CD4-positive, alpha-beta memory T cell (primary cell): ENCODE measurements at places on chromosomes 4 and X. TPM values are rescaled to one million over a fixed set of nuclear protein-coding genes. Genes with fewer than 3 reads are reported as not detected.

The MAGEA12 gene
- not detected for total RNA-seq

The RTL9 gene
- total RNA-seq, result not detected

The AKAP4 gene
- total RNA-seq, result not detected

The SCML2 gene
- total RNA-seq, result 1.2 TPM

The SLC10A4 gene
- 0.17 TPM for total RNA-seq

DNA sequence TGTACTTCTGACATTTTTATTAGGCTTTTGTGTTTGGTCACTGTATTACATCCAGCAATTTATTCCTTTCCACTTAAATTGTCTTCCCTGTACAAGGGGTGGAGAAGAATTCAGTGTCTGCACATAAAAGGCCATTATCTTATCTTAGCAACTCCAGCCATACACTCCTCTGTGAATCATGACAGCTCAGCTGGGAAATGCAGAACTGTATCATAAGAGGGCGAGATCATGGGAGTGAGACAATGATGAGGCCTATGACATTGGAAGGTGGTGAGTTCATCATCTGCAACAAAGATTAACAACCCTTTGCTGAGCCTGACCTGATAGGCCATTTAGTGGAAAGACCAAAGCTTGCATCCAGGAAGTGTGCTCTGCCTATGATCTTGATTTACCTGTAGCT is 33.3 kb downstream of the SLIT2 start:
- H3K36me3 ChIP-seq, result no peaks in the 10 kb centered on the region
- H3K4me3 ChIP-seq, result no peak overlapping the region
- no peaks in the 10 kb centered on the region for H3K27me3 ChIP-seq
- no peak for DNase-seq
- H3K4me1 ChIP-seq, result no peaks in the 10 kb centered on the region

GRCh38 chr4:109755656-109756055 is 25.8 kb upstream of the PLA2G12A start:
- H3K4me3 ChIP-seq, result no peak overlapping the region
- no peaks in the 10 kb centered on the region for H3K4me1 ChIP-seq
- H3K27me3 ChIP-seq, result no peaks in the 10 kb centered on the region
- no peak for DNase-seq
- no peak overlapping the region for H3K27ac ChIP-seq

DNA sequence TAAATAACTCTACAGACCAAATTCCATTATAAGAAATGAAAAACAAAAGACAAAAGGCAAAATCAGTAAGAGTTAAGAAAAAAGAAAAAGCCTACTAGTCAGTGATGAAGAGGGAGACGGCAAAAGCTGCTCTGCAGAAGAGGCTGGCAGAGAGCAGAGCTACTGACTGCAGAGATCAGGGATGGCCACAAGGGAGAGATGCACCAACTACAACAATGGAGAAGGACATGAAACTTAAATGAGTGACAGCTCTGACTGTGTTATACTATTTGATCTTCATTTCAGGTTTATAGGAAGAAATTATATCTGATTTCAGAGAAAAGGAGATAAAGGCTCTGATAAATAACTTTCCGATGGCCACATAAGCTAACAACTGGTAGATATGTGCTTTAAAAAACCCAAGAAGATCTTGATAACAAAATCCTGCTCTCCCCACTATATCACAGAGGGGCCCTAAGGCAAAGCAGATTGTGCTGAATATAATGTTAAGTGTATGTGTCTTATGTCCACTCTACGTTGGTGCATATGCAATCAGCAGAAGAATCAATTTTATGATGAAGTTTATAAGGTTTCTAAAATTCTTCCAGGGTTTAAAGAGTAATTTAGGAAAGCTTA is 58.4 kb upstream of the COX18 start:
- no peaks in the 10 kb centered on the region for H3K27me3 ChIP-seq
- no peaks in the 10 kb centered on the region for H3K4me1 ChIP-seq
- H3K27ac ChIP-seq, result no peak overlapping the region
- DNase-seq, result peak; percentile 6
- H3K36me3 ChIP-seq, result peaks cover 24% of the 10 kb centered on the region

DNA sequence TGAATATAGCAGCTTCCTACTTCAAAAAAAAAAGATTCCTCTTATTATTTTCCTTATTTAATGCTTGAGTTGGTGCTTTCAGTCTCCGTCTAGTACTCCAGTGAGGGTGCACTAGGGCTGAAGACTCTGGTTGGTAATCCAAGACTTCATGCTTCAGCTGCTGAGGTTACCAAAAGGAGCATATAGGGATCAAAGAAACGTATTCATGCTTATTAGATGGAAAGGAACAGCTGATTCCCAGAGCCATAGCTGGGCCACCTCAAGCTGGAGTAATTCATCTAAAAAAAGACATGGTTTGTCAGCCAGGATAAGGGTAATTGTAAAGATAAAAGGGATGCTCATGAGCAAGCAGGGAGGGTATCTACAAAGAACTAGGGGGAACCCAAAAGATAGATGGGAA is 131.7 kb upstream of the FAM47B start:
- H3K36me3 ChIP-seq, result no peaks in the 10 kb centered on the region
- no peaks in the 10 kb centered on the region for H3K4me1 ChIP-seq
- no peak overlapping the region for H3K4me3 ChIP-seq
- H3K27me3 ChIP-seq, result no peaks in the 10 kb centered on the region

GRCh38 chr4:169102026-169102425 is 92.0 kb upstream of the CBR4 start:
- H3K27ac ChIP-seq, result no peak overlapping the region
- H3K36me3 ChIP-seq, result no peaks in the 10 kb centered on the region
- no peaks in the 10 kb centered on the region for H3K4me1 ChIP-seq
- DNase-seq, result no peak

- H3K36me3 ChIP-seq, result no peaks in the 10 kb centered on the region
- no peaks in the 10 kb centered on the region for H3K27me3 ChIP-seq
- H3K4me1 ChIP-seq, result no peaks in the 10 kb centered on the region
- H3K27ac ChIP-seq, result no peak overlapping the region
- DNase-seq, result no peak
- H3K4me3 ChIP-seq, result no peak overlapping the region
Observed at GRCh38 chr4:150130933-150131332, 52.7 kb downstream of the DCLK2 start.

DNA sequence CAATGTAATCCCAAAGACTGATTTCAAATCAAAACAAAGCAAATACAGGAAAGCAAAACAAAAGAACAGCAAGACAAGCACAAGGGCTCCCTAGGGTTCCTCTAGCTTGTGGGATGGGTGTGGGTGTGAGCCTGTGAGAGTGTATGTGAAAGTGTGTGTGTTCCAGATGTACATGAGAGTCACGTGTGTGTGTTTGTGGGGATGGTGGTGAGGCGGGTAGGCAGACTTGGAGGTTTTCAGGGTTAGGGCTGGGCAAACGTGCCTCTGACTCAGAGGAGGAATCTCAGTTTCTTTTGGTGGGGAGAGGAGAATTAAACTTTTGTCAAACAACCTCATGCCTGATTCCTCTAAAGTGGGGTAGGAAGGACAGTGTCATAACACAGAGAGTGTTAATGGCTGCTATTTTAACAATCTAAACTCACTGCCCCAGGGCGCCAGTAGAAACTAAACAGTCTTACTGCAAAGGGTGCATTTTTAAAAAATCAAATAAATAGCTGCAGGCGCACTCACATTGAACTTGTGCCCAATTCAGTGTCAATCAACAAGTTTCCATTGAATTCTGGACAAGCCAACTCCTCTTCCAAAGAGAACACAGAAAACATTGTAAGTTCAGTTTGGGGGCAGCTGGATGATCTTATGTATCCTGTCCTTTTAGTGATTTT is 51.8 kb downstream of the CHRDL1 start:
- no peaks in the 10 kb centered on the region for H3K36me3 ChIP-seq
- no peak overlapping the region for H3K4me3 ChIP-seq
- no peak for DNase-seq
- no peaks in the 10 kb centered on the region for H3K4me1 ChIP-seq
- H3K27me3 ChIP-seq, result no peaks in the 10 kb centered on the region
- no peak overlapping the region for H3K27ac ChIP-seq

GRCh38 chr4:180827232-180828009 is 1415.8 kb upstream of the TENM3 start:
- no peaks in the 10 kb centered on the region for H3K36me3 ChIP-seq
- H3K27me3 ChIP-seq, result no peaks in the 10 kb centered on the region

DNA sequence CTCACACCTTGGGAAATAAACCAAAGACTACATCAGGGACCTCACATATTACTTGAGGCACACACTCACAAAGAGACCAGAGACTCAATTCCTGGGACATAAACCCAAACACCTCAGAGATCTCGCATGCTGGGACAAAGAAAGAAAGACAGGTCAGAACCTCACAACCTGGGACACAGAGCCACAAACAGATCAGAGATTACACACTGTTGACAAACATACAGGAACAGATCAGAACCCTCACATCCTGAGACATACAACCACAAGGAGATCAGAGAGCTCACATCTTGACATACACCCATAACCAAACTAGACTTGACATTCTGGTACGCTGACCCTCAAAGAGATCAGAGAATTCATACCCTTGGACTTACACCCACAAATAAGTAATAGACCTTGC is 17.3 kb downstream of the SUV39H1 start:
- peak overlapping the region; percentile 47 for H3K27ac ChIP-seq
- DNase-seq, result no peak
- H3K4me3 ChIP-seq, result peak overlapping the region; percentile 38
- H3K27me3 ChIP-seq, result no peaks in the 10 kb centered on the region
- no peaks in the 10 kb centered on the region for H3K36me3 ChIP-seq
- peaks cover 88% of the 10 kb centered on the region for H3K4me1 ChIP-seq

DNA sequence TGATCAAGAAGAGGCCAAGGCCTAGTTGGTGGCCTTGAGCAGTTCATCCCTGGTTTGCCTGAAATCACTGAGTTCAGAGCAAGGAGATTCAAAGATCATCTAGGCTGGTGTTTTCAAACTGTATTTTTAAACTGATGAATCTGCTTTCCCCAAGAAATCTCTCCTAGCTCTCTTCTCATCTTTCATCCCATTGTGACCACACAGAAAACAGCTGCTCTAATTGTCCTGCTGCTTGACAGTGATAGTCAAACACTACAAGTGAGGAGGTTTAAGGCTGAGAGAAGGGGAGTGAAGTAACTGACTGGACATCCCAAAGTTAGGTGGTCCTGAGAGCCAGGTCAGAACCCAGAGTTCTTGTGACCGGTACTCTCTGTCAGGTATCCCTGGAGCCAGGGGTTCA is 91.5 kb downstream of the LNX1 start:
- no peaks in the 10 kb centered on the region for H3K27me3 ChIP-seq
- no peaks in the 10 kb centered on the region for H3K4me1 ChIP-seq
- no peak overlapping the region for H3K4me3 ChIP-seq
- no peaks in the 10 kb centered on the region for H3K36me3 ChIP-seq
- DNase-seq, result no peak

- no peak overlapping the region for H3K27ac ChIP-seq
- H3K27me3 ChIP-seq, result no peaks in the 10 kb centered on the region
- H3K36me3 ChIP-seq, result no peaks in the 10 kb centered on the region
Observed at GRCh38 chr4:106305435-106306055, 10.5 kb downstream of the TBCK start.

GRCh38 chrX:66002824-66003680 is 36.8 kb downstream of the VSIG4 start:
- H3K36me3 ChIP-seq, result no peaks in the 10 kb centered on the region
- H3K4me1 ChIP-seq, result peaks cover 73% of the 10 kb centered on the region
- DNase-seq, result no peak
- H3K27me3 ChIP-seq, result no peaks in the 10 kb centered on the region

DNA sequence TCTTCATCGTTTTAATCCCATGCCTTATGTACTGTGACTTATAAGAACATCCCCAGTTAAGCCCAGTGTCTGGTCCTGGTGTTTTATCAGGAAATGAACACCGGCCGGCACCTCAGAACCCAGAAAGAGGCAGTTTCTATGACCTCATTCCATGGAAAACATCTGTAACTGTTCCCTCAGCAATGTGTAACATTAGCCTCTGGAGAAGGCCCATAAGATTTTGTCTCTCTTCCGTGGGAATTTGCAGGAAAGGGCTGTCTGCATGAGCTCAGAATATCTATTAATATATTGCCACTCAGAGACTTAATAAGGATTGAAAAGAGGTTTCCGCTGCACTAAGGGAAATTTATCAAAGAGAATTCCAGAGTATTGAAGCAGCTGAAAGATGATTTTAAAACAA is 3.1 kb upstream of the TCEANC start:
- H3K27me3 ChIP-seq, result no peaks in the 10 kb centered on the region
- no peak overlapping the region for H3K4me3 ChIP-seq
- no peak overlapping the region for H3K27ac ChIP-seq

- no peak overlapping the region for H3K27ac ChIP-seq
- H3K27me3 ChIP-seq, result no peaks in the 10 kb centered on the region
- no peak for DNase-seq
- peaks cover 8% of the 10 kb centered on the region for H3K4me1 ChIP-seq
- no peak overlapping the region for H3K4me3 ChIP-seq
- H3K36me3 ChIP-seq, result no peaks in the 10 kb centered on the region
Observed at GRCh38 chrX:132855780-132856341, 102.6 kb downstream of the HS6ST2 start.

- peak; percentile 22 for DNase-seq
- peak within 1 kb of the TSS; percentile 38 for H3K4me3 ChIP-seq
- no peaks in the 10 kb centered on the region for H3K36me3 ChIP-seq
- no peaks in the 10 kb centered on the region for H3K27me3 ChIP-seq
- no peak within 1 kb of the TSS for H3K27ac ChIP-seq
- peaks cover 11% of the 10 kb centered on the region for H3K4me1 ChIP-seq
Observed at GRCh38 chrX:1336331-1336943, at the start of gene IL3RA. Gene IL3RA, plus strand, starts transcription at chrX:1336785. Its CDS starts 4,981 bp downstream, at chrX:1341766.

DNA sequence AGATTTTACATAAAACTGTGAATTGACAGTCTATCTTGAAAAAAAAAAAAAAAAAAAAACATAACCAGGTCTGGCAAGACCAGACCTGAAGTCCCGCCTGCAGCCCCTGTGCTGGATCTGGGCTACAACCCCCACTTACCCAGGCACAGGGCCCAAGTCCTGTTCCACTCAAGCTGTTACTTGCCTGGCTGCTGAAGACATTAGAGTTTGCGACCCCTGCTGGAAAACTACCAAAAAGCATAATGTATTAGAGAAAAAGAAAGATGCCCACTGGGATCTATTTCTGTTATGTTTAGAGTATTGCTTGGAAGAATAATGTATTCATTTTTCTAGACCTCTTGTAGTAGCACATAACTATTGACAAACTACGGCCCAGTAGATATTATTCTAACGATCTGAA is 4.7 kb downstream of the HS3ST1 start:
- H3K4me3 ChIP-seq, result no peak overlapping the region
- no peaks in the 10 kb centered on the region for H3K36me3 ChIP-seq
- H3K27ac ChIP-seq, result no peak overlapping the region
- peaks cover 10% of the 10 kb centered on the region for H3K4me1 ChIP-seq
